ENCODE measurements at places on chromosomes 12 and 14. TPM values are rescaled to one million over a fixed set of nuclear protein-coding genes. Genes with fewer than 3 reads are reported as not detected.

The NFE2 gene
- total RNA-seq: 3.7 TPM

The RILPL2 gene
- total RNA-seq: 2.8 TPM

The MYH6 gene
- total RNA-seq: 0.49 TPM

The PROX2 gene
- total RNA-seq: not detected

The CACNA1C gene
- 16.3 TPM for total RNA-seq

The MYO1H gene
- total RNA-seq: 0.82 TPM

The PPP4R4 gene
- 10.0 TPM for total RNA-seq

The KLHL33 gene
- total RNA-seq: 0.99 TPM

The ACSM4 gene
- total RNA-seq: not detected

The CDH24 gene
- total RNA-seq: 17.0 TPM

The LIN7A gene
- total RNA-seq: 35.1 TPM

The SLCO1C1 gene
- 8.8 TPM for total RNA-seq

The GALNT9 gene
- total RNA-seq: 10.7 TPM

Data from camera-type eye (tissue), 1 donor.